Activated effector memory CD4-positive, alpha-beta T cell treated with Interleukin-2 at 50 U/mL for 16 hours (primary cell): ENCODE measurements at places on chromosomes 3 and 15.

GRCh38 chr15:43249236-43249635 lies 17.5 kb downstream of the TGM5 start:
- DNase-seq: no peak

DNA sequence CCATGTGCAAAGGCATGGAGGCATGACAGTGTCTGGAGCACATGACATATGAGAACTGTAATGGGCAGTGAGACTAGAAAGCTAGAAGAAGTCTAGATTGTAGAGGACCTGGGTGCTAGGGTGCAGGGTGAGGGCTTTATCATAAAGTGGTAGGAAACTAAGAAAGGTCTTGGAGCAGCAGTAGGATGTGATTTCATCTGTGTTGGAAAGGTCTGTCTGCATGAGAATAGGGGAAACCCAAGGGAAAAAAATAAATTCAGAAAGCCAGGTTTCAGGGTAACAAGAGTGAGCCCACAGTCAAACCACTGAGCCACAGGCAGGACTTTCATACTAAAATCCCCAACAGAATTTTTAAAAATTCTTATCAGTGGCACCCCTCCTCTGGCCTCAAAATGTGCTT lies 54.5 kb downstream of the CCDC33 start:
- DNase-seq: no peak

DNA sequence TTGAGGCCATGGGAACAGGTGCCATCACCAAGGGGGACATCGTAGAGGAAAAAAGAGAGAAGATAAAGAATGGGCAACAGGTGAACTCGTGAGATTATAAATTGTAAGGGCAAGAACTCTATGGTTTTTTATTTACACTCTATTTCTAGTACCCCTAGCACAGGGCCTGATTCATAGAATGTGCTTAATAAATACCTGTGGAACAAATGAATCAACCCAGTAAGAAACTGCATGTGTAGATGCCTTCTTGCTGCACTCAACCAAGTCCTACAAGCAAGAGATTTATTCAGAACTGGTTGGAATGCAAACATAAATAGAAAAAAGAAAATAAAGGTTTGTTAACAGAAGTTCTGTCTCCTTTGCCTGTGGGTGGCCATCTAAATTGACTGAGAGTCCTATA lies 18.7 kb upstream of the KPNA1 start:
- DNase-seq: no peak

DNA sequence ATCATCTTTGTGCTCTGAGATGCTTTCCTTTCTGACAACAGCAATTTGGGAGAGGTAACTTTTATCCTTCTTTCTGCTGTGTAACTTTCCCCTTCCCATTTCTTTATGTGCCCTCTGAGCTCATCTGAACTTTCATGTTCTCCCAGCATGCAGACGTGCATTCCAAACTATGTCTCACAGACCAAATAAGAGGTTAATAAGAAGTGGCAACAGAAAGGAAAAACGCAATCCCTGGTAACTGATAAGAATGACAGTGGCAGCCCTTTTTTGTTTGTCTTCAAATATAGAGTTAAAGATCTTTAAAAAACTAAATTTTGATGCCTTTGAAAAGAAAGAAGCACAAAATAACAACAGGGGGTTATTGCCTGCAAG lies 533.4 kb downstream of the FOXP1 start:
- no peak for DNase-seq

DNA sequence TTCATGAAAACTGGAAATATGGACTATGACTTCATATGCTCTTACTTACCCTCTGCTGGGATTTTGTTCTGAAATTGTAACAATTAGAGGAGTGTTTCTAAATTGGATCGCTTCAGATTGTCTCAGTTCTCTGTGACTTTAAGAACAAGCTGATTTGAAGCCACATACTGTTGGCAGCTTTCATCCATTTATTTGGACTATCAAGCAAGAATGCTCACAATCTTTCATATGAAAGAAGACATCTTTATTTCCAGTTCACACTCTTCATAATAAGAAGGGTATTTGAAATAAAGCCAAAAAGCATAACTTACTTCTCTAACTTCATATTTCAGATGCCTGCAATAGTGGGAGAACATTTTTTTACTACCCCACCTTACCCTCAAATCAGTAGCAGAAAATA lies 491.6 kb upstream of the TPRG1 start:
- DNase-seq: no peak

- no peak for DNase-seq
These were observed 8.5 kb downstream of the TMEM212 start for GRCh38 chr3:171851660-171852058.

GRCh38 chr3:37823189-37823588 lies 38.5 kb upstream of the CTDSPL start:
- DNase-seq: no peak

DNA sequence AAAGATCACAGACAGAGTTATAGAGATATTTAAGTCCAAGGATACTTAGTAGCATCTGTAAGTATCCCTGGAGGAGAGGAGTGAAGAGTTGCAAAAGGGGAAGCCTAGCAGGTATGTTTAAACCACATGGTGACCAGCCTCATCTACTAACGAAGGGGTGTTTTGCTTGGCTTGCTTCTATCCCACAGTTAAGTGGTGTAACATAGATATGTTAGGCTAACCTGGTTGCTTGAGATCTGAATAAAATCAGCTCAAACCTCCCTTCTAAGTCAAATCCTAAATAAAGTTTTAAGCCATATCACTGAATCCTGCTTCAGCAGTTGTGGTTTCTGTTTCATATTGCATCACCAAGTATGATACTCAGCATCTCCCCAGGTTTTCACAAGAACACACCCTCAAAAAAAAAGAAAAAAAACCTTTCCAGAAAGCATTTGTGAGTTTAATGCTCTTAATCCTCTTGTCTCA lies 880.2 kb downstream of the ROBO1 start:
- DNase-seq: no peak

GRCh38 chr15:90624278-90624981 lies 92.7 kb upstream of the BLM start:
- no peak for DNase-seq

DNA sequence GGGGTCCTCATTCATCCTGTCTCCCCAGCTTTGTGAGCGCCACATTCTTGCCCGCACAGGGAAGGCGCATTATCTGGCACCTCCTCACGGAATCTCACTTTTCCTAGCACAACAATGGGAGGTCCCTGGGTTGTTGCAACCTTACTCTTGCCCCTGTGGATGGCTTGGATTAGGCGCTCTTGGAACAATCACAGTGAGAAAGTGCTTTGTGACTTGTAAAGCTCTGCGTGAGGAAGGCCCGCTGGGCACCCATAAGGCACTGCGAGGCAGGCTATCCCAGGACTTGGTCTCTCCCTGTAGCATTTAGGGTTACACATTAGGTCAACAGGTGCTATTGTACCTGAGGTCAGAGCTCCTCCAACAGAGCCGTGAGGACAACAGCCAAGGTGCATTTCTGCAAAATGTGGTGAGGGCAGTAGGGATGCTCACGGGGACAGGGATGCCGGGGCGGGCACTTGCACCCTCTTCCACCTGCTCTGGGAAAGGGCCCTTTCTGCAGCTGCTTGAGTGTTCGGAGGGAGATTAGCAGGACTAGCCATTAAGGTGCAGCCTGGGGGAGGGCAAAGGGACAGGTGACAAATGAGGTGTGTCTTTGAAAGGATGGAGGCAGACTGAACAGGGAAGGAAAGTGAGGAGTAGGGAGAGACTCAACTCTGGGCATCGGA lies 13.9 kb upstream of the LRRC15 start:
- DNase-seq: no peak

DNA sequence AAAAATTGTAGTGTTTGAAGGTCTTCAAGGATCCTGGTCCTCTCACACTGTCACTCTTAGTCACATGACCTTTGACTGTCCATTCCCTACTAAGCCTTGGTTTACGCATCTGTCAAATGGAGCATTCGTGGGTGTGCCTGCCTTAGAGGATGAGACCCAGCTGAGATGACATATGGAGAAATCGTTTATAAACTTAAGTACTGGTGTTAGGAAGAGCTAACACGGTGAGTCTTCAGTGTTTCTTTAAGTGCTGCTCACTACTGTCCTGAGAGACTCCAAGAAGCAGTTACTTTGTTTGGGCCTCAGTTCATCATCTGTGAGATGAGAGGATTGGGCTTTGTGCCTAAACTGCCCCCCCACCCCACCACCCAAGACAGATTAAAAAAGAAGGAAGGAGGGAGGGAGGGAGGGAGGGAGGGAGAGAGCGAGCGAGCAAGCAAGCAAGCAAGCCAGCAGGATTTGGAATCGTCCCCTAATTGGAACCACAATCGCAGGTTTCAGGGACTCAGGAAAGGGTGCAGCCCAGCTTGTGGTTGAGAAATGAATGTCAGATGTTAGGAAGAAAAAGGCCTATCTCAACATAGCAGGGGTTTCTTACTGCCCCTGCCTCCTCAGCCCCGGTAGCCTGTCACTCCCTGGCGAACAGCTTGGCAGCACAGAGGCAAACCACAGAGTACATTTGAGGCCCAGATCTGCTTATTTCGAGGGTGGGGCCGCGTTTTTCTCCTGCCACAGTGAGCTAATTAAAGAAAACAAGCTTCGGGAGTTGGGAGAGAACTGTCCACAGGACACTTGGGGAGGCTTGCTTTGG lies 32.7 kb downstream of the SMAD3 start:
- peak; percentile 43 for DNase-seq

GRCh38 chr3:178754852-178755510 lies 218.7 kb downstream of the KCNMB2 start:
- DNase-seq: no peak

GRCh38 chr3:184874709-184875644 lies 63.0 kb downstream of the VPS8 start:
- no peak for DNase-seq

- DNase-seq: no peak
These were observed 66.2 kb upstream of the TTBK2 start for GRCh38 chr15:42986693-42987342.

DNA sequence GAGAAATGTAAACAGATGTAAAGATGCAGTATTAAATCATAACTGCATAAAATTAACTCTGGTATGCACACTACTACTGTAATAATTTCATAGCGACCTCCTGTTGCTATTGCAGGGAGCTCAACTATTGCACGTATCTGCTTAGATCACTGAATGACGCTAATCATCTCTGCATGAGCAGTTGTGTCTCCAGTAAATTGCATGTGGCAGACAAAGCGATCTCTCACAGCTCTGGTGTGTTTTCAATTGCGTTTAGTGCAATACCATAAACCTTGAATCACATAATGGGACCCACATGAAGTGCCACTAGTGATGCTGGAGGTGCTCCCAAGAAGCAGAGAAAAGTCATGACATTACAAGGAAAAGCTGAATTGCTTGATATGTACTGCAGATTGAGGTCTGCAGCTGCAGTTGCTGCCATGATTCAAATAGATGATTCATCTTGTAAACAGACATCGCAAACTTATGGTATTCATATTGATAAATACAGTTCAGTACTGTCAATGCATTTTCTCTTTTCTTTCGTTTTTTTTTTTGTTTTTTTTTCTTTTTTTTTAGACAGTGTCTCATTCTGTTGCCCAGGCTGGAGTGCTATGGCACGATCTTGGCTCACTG lies 30.2 kb upstream of the LCTL start:
- DNase-seq: no peak

- no peak for DNase-seq
These were observed 47.9 kb downstream of the TLE3 start for GRCh38 chr15:70049701-70050301.

- no peak for DNase-seq
These were observed 883 bp upstream of the FRMD4B start for GRCh38 chr3:69386556-69387385.

DNA sequence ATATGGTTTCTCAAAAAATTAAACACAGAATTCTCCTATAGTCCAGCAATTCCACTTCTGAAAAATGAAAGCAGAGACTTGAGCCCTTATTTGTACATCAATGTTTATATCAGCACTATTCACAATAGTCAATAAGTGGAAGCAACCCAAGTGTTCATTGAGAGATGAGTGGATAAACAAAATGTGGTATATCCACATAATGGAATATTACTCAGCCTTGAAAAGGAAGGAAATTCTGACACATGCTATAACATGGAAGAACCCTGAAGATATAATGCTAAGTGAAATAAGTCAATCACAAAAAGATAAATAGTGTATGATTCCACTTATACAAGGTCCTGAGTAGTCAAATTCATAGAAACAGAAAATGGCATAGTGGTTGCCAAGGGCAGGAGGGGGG lies 76.6 kb downstream of the MTHFS start:
- no peak for DNase-seq

DNA sequence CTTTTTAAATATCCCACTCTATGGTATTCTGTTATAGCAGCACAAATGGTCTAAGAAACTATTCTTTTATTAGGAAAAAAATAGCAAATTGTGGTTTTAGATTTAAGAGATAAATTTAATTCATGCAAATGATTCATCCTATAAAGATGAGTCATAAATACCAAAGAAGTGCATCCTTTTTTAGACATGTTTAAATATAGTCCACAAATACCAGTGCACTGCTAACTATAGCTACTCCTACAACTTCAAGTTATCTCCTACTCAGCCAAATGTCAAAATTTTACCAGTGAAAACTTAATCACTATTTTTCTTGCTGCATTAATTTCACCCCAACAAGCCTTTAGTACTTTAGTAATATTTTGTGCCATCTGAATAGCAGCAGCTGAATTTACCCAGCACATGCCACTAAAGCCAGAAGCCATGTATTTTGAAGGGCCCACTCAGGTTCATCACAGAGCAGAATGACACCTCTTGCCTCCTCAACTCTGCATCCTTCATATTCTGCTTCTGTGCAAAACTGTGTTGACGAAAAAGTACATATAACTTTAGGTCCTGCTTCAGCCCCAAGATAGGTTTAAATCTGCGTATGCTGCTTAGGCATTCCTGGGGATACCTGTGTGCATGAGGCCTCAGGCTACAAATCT lies 24.9 kb downstream of the CX3CR1 start:
- no peak for DNase-seq

DNA sequence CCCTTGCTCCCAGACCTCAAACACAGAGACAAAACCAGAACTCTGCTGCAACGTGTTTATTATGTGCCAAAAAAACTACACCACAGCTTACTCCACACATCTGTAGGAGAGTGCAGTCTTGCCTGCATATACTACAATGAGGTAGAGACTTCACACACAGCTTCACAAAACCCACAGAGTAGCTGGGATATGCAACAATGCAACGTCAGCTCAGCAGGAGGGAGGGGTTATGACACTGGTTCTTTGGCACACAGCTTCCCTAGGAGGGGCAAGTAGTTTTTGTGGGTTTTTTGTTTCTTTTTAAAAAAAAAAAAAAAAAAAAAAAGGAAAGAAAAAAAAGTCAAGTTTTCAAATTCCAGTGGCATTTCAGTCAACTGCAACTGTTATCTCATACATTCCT lies 2.9 kb upstream of the RPS17 start:
- DNase-seq: no peak

- DNase-seq: no peak
These were observed 55.4 kb downstream of the RASGRF1 start for GRCh38 chr15:79035111-79035601.

GRCh38 chr3:24349367-24350019 lies 145.2 kb downstream of the THRB start:
- no peak for DNase-seq

GRCh38 chr3:94117729-94118128 lies 54.9 kb downstream of the NSUN3 start:
- DNase-seq: no peak

GRCh38 chr3:57048728-57049127 lies 11.7 kb upstream of the SPATA12 start:
- DNase-seq: no peak

GRCh38 chr3:192914848-192915247 lies 2.8 kb downstream of the MB21D2 start:
- no peak for DNase-seq
